ENCODE measurements at places on chromosomes 4 and X.

DNA sequence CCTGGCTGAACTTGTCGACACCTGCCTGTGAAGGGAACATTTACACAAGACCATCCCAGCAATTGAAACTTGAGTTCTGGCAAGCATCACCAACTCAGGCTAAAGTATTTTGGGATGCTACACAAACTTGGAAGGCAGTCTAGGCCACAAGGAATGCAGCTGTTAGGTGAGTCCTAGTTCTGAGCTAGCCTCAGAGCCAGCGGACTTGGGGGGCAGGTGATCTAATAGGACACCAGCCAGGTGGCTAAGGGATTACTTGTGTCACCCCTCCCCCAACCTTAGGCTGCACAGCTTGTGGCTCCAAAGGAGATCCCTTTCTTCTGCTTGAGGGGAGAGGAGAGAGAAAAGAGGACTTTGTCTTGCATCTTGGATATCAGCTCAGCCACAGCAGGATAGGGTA is 62.3 kb upstream of the DKK2 start:
- no peak for DNase-seq

- no peak for DNase-seq
Observed at GRCh38 chr4:150577796-150578195, 4.2 kb upstream of the MAB21L2 start.

DNA sequence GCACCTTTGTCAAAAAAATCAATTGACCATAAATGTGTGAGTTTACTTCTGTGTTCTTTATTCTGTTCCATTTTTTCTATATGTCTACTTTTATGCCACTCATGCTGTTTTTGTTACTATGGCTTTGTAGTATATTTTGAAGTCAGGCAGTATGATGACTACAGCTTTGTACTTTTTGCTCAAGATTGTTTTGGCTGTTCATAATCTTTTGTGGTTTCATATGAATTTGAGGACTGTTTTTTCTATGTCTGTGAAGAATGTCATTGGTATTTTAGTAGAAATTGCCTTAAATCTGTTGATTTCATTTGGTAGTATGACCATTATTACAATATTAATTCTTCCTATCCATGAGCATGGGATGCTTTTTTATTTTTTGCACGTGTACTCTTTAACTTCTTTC is 346.8 kb downstream of the PPP3CA start:
- DNase-seq: no peak

GRCh38 chrX:31338991-31339350 is 267.1 kb upstream of the FTHL17 start:
- no peak for DNase-seq

- DNase-seq: peak; percentile 31
Observed at GRCh38 chr4:2417765-2418649, at the start of gene ZFYVE28. Gene ZFYVE28, minus strand, starts transcription at chr4:2418645. Its CDS starts 322 bp downstream, at chr4:2418323.

- DNase-seq: no peak
Observed at GRCh38 chr4:85763202-85763601, 288.3 kb downstream of the ARHGAP24 start.

- no peak for DNase-seq
Observed at GRCh38 chr4:154526151-154526550, 24.0 kb downstream of the PLRG1 start.

DNA sequence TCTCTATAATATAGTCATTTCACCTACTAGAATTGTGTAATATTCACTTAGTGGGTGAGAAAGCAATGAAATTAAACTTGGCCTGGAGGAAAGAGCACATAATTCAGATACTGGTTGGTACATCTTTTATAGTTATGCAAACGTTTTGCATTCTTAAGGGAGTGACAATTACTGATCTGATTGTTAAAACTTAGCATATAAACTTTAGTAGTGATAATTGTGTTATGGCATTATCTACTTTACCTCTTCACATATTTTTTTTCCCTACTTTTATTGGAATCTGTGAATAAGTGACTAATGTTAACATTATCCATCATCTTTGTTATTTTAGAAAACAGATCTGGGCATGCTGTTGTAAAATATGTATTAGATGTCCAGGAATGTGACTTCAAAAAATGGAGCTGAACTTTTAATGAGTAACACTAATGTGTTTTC is 217.4 kb upstream of the GIMD1 start:
- DNase-seq: no peak

- peak; percentile 64 for DNase-seq
Observed at GRCh38 chrX:106999002-106999975, 723 bp downstream of the MORC4 start.

Measured in NCI-H524 (cell line).